Fibroblast of upper back skin (primary cell): ENCODE measurements at places on chromosomes 1 and 21.
A peak's percentile ranks its signal among the peaks of the same experiment; 100 is the strongest.

DNA sequence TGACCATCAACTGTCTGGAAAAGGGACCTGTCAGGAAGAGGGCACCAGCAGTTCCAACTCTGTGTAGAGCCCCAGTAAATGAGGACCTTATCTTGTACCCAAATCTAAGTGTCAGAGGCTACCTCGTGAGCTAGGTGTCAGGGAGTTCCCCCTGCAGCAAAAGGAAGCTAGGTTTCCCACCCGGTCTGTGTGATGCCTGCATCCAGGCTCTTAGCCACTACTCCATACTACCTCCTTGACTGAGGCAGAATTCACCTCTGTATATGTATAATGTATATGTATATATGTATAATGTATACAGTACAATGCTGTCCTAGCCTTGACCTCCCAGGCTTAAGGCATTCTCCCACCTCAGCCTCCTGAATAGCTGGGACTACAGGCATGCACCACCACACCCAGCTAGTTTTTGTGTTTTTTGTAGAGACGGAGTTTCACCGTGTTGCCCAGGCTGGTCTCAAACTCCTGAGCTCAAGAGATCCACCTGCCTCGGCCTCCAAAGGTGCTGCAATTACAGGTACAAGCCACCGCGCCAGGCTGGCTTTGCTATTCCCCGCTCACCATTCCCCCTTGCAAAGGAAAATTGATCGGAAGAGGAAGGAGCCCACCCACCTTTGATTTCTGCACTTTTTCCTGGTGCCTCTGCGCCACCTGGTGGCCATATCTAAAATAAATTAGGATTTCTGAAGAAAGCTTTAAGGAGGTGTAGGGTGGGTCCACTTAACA, 15.7 kb upstream of the LUZP1 start:
- DNase-seq = peak; percentile 48

- no peak for DNase-seq
Observed at GRCh38 chr21:42397746-42398394, 2.0 kb upstream of the TMPRSS3 start.

- no peak for DNase-seq
Observed at GRCh38 chr1:31733389-31734219, 29.8 kb upstream of the COL16A1 start.

DNA sequence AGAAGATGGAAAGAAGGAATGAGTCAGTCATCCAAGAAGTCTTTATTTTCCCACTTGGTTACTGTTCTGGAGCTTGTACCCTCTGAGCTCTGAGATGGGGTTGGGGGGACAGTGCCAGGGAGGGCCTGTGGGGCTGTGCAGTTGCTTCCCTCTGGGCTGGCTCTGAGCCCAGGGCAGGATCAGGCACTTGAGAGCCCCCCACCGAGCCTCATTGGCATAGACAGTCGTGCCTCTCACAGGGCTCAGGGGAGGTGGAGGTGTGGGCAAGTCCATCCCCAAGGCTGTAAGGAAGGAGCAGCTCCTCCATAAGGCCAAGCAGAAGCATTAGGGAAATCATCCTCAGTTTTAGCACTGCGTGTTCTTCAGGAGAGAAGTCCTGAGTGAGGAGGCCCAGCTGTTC, 2.5 kb upstream of the ARL8A start:
- no peak for DNase-seq

GRCh38 chr21:44695641-44696040, 1.3 kb upstream of the KRTAP10-12 start:
- no peak for DNase-seq

GRCh38 chr1:51760872-51761271, 117.7 kb downstream of the NRDC start:
- no peak for DNase-seq

DNA sequence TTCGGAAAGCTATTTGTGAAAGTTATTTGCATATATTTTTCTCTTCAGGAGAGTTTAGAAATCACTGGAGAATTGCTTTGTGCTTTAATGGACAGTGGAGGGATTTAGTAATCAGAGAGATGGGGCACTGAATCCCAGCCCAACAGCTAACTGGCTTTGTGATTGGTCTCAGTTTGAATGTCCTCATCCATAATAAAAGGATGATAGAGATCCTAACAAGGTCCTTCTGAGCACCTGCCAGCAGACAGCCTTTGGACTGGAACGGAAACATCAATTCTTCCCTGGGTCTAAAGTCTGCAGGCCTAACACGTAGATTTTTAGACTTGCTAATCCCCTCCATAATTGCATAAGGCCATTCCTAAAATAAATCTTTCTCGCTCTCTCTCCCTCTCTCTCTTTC, 112.0 kb upstream of the ADAMTS5 start:
- no peak for DNase-seq

GRCh38 chr1:201527879-201528278, 11.0 kb upstream of the NAV1 start:
- DNase-seq = no peak

DNA sequence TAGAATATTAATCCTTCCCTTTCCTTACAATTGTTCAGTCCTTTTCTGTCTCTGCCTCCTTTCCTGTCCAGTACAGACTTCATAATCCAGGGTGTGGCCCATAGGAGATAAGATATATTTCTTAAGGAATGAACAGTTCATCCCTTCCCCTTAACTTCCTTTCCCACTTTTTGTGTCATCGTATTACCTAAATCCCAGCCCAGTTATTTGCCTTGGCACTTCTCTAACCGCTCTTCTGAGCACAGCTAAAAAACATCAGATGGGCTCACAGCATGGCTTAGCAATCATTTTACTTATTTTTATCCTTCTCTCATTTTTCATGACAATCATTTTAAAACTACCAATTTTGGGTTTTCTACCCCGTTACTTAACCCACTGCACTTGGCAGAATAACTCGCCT, 39.6 kb downstream of the F3 start:
- no peak for DNase-seq

DNA sequence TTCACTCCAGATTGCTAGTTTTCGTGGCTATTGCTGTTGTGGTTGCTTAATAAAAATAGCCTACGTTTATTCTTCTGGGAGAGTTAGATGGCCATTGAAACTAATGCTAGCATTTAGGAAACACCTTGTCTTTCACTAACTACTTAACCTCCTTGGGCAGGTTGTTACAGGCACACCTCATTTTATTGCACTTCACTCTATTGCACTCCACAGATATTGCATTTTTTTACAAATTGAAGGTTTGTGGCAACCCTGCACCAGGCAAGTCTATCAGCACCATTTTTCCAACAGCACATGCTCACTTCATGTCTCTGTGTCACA, 11.3 kb upstream of the MARK1 start:
- DNase-seq = no peak

- DNase-seq = peak; percentile 98
Observed at GRCh38 chr1:219710529-219711194, 97.8 kb upstream of the ZC3H11B start.

- no peak for DNase-seq
Observed at GRCh38 chr1:21034725-21035628, 141.7 kb downstream of the EIF4G3 start.

DNA sequence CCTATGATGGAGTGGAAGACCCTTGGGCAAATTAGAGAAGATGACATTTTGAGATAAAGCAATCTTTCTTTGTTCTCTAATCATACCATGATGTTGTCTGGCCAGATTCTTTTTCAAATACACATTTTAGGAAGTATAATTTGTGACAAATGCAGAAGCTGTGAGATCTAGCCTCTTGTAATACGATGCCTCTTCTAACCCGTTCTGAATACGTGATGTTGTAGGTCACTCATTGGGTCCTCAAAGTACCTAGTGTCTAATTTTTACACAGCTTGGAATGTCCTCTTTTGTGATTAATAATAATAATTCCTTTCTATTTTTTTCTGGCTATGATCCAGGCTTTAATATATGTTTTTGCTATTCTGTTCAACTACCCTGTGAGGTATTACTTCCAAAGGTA, 502.7 kb downstream of the NUF2 start:
- no peak for DNase-seq

DNA sequence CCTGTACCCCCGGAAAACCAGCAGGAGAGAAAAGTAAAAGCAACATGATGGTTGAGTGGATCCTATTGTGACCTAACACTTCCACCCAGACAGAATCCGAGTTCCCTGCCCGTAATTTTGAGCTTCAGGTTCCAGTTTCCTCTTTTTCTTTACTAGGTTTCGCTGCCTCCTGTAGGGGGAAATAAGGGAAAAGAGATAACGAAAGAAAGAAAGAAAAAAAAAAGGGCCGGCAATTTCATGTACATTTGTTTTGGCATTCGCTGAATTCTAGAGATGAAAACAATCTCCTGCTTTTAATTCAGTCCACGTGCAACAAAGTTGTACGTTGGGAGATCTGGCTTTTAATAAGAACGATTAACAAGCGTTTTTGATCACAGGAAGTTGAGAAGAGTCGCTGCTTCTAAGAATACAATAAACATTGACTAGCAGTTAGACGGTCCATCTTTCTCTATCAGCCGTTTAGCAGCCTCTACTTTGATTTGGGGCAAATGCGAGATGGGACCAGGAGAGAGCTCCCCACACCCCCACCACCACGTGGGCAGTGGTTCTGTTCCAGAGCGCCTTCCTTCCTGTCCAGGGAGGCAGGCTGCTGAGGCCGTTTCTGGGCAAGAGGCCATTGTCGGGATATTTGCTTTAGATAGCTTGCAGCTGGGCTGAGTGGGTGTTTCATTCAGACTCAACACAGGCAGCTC, 155.9 kb upstream of the RUNX1 start:
- DNase-seq = peak; percentile 96

- DNase-seq = peak; percentile 43
Observed at GRCh38 chr1:15627343-15627988, 10.2 kb downstream of the DDI2 start.

- DNase-seq = no peak
Observed at GRCh38 chr21:35044770-35045541, 4.1 kb downstream of the RUNX1 start.

GRCh38 chr1:44655609-44656008, 18.7 kb downstream of the TMEM53 start:
- DNase-seq = no peak

DNA sequence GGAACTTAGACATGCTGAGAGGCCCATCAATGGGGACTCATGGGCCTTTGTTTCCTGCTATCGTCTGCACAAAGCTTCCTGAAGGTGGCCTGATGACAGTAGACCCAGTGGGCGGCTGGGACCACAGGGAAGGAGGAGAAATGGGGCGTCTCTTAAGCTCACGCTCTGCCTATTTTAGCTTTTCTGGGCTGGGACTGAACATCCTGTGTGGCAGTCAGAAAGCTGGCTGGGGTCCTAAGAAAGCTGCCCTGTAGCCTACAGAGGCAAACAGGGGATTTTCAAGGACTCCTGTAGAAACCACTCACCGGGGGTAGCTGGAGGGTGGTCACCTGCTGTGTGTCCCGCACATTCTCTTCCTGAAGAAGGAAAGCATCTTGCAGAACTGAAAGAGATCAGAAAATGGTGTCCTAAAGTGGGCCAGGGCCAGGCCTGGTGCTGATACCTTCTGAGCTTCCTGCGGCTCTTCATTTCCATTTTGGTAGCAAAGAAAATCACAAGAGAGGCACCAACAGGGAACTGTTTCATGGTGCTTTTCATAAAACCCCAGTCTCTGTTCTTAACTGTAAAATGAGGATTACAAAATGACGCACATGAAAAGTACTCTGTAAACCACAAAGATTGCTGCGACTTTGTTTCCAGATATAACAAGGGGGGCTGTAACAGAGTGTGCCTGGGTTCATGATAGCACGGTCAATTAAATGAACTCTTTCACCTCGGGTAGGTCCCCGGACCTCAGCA, 8.6 kb downstream of the ZNF496 start:
- no peak for DNase-seq
